ENCODE measurements at places on chromosomes 1 and 21.

DNA sequence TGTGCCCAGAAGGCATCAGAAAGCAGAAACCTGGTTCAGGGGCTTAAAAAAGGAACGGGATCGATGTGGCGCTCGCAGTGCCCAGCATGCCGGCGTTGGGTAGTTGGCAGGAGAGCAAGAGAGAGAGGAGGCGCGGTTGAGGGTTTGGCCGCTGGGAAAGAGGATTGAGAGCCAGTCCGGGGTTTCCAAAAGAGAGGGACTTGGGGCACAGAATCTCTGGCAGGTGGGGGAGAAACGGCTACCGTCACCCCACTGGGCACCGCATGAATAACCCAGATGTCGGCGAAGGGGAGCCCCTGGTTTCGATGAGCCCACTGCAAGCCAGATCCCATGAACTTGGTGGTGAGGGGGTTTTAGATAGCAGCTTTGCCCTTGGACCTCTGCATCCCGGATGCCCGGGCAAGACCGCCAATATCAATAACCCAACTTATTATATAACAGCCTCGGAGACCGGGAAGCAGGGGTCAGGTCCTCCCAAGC is 60.4 kb upstream of the ACOT11 start:
- DNase-seq = no peak

DNA sequence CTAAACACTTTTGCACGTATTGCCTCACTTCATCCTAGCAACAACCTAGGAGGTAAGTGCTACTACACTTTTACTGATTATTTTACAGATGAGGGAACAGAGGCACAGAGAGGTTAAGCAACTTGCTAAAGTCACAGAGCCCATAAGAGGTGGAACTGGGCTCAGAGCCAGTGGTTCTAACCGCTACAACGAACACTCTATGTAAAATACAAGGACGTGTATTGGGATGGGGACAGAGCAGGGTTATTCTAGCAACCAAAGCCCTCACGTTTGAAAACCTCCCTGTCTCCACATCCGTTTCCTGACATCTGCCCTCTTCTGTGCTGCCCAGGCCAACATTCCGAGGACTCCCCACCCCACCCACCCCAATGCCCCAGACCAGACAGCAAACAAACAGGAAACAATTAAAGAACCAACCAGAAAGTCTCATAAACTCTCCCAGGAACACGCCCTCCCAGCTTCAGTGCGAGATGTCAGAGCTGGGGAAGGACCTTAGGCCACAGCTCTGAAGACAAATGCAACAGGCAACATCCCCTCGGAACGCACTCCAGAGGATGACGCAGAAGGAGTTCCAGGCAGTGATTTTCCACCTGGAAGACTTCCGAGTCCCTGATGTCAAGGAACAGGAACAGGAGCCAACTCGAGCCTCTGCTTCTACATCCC is 41.1 kb downstream of the GLIS1 start:
- DNase-seq = no peak

DNA sequence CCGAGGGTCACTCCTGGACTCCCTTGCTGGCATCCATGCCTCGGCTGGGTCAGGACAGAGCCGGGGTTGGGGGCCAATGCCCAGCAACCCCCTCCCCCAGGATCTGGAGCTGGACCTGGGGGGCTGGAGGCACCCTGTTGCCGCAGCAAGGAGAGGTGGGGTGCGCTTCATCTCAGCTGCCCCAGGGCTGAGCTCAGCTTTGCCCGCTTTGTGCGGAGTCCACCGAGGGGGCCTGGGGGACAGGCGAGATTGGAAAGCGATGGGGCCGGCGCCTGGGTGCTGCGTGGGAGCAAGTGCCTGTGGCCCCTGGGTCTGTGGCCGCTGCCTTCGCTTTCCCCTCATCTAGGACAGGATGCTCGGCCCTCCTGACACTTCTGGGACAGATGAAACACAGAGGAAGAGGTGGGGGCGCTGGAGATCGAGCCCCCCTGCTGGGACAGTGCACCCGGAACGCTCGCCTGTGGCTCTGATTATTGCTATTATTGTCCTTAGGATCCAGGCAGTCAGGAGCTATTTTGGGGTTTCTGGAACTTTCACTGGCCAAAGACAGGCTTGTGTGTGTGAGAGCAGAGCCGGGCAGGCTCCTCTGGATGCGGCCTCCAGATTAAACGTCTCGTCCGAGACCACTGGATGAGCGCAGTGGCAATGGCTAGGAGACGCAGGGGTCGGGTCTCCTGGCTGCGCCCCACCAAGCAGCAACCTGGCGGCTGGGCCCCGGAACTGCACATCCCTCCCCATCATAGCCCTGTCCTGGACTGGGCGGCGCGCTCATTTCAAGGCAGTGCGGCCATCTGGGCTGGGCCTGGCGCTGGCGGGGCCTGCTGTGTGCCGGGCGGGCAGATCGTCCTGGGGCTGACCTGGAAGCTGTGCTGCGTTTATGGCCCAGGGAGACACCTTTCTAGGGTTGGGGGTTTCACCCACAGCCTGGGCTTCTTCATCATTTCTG is 13.8 kb downstream of the PRDM16 start:
- no peak for DNase-seq

GRCh38 chr1:152048416-152049009 is 11.7 kb upstream of the S100A11 start:
- DNase-seq = no peak

DNA sequence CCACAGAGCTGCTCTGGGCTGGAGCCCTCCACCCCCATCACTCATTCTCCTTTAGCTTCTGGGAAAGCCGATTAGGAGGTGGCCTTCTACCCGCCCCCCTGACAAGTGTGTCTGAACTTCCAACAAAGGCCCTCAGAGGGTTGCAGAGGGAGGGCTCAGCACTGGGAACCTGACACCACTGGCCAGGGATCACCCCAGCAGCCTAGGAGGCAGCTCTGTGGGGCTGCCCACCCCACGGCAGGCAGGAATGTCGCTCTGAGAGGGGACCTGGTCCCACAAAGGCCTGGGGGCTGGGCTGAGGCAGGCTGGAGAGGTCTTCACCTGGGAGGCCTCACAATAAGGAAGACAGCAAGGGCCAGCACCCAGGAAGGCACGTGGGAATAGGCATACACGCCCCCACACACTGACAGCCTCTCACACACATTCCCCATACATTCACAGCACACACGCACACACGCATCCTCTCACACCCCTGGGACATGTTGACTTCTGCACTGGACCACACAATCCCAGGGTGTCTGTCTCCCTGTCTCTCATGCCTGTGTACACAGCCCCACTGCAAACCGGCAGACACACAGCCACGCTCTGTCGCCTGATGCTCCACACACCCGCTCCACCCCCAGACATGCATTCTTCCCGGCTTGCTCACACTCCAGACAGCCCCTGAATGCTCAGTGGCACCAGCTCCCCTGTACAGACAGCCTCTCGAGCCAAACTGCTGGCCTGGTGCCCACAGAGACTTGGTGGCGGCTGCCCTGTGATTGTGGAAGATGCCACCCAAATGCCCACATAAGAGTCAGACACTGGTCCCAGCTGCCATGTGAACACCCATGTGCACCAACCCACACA is 30.7 kb downstream of the DMBX1 start:
- no peak for DNase-seq

DNA sequence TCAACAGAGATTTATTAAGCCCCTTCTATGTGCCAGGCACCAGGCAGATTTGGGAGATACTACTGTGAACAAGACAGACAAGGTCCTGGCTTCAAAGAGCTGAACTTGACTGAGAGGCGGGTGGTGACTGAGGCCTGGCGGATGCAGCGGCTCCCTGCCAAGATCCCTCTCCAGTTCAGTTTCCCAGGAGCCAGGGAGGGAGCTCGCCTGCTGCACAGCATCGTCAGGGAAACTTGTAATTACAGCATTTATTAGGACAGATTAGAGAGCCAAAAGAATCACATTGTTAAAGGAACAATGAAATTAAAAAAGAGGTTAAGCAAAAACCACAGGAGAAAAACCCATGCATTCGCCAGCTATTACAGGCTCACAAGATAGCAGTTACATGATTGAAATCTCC is 55.3 kb downstream of the ETS2 start:
- no peak for DNase-seq

DNA sequence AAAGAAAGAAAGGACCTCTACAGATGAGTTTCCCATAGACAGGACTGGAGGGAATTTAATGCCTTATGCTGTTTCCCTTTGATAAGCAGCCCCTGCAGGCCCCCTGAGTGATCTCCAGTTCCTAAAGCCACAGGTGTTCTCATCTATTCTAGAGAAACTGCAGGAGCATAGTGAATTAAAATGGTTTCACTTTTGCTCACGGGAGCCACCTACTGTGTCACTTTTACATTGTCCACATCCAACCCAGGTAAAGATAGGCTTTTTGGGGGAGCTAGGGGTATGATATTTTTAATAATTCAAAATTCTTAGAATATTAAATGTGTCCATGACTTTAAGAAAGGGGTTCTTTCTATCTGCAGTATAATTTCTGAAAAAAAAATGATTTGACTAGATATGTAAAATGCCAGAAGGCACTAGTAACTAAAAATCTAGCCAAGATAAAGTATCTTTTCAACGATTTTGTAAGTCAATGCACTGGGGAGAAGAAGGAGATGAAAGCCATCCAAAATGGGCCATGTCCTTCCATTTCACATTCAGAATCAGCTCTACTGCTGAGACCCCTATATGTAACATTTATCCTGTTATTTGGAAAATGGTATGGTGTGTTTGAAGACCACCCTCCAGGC is 267.3 kb upstream of the DUSP10 start:
- peak; percentile 32 for DNase-seq

GRCh38 chr1:37315371-37315846 is 159.0 kb upstream of the ZC3H12A start:
- no peak for DNase-seq

- DNase-seq = no peak
These were observed 42.8 kb upstream of the KRTAP11-1 start for GRCh38 chr21:30924146-30924700.

DNA sequence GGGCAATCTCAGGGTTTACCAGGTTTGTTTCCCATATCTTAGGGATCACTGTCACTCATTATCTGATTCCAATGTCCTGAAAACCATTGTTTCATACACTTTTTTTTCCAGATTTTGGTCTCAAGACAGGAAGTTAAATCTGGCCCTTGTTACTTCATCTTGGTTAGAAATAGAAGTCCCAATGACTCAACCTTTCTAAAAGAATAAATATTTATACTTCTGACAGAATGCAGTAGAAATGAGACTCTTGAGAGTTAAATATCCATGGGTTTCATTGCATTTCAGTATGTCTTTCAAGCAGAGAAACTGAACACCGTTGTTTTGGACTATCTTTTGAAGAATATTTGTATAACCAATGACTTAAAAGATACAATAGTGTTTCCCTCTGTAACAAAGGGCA is 19.8 kb upstream of the VCAM1 start:
- DNase-seq = no peak

GRCh38 chr1:109396871-109397580 is 692 bp downstream of the SORT1 start:
- DNase-seq = no peak

GRCh38 chr1:19949016-19949415 is 25.6 kb upstream of the PLA2G2E start:
- no peak for DNase-seq

Data from memory B cell (primary cell).